Stimulated activated CD4-positive, alpha-beta T cell treated with anti-CD3 and anti-CD28 coated beads, Interleukin-15, amount 100 ng/mL, for 48 hours (primary cell): ENCODE measurements at places on chromosomes 3 and 15.

- no peak for DNase-seq
These were observed 27.5 kb downstream of the PAQR9 start for GRCh38 chr3:142935963-142936362.

DNA sequence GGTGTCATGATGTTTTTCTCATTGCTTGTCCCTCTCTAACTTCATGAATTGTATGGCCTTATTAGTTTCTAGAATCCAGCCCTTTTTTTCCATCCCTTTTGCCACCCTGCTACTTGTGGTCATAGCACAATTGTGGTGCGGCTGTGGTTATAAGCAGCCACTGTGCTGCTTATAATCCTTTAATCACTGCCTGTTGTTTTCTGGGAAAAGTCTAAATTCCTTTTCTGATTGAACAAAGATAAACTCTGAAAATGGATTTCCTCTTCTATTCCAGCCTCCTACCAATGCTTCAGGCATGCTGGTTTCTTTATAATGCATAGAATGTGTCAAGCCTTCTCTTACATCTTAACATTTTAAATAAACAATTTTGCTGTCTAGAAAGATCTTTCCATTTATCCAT, 319.5 kb downstream of the C3orf38 start:
- no peak for DNase-seq

GRCh38 chr3:70120357-70120966, 120.9 kb downstream of the SAMMSON start:
- DNase-seq, result peak; percentile 63

GRCh38 chr3:178381971-178382448, 154.2 kb upstream of the KCNMB2 start:
- DNase-seq, result no peak

- no peak for DNase-seq
These were observed 339.1 kb downstream of the FHIT start for GRCh38 chr3:60912142-60912541.

DNA sequence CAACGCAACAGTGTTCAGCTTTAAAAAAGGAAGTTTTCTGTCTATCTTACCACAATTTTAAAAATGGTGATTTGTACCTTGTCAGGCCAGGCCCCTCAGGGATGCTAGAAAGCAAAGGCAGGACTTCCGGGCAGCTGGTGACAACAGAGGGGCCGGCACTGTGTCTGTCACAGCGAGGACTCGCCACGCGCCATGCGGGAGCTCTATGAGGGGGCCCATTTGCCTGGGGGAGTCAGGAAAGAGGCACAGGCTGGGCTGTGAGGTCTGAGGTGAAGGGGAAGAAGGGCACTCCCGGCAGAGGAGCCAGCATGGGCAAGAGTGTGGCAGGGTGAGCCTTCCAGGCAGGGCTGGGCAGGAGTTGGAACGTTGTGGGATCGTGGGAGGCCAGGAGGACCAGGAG, 7.0 kb downstream of the IQSEC1 start:
- no peak for DNase-seq

- DNase-seq, result no peak
These were observed 11.2 kb downstream of the DLL4 start for GRCh38 chr15:40940296-40940801.

DNA sequence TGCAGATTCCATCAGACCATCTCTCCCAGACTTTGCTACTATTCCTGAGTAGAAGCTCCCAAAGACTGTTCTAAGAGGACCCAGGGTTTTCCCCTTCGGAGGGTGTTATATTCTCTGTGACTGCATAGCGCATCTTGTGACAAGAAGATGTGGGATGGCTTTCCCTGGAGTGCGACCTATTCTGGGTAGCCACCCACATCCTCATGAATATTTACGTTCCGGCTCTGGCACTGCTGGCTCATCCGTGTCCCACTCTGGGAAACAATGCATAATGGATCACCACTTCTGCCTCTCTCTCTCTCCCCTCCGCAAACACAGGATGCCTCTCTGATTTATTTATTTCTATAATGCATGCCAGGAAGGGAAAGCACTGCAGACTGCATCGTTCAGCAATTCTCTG, 166.1 kb downstream of the PYDC2 start:
- DNase-seq, result no peak

- no peak for DNase-seq
These were observed 156.9 kb downstream of the ZNF621 start for GRCh38 chr3:40681658-40682055.

DNA sequence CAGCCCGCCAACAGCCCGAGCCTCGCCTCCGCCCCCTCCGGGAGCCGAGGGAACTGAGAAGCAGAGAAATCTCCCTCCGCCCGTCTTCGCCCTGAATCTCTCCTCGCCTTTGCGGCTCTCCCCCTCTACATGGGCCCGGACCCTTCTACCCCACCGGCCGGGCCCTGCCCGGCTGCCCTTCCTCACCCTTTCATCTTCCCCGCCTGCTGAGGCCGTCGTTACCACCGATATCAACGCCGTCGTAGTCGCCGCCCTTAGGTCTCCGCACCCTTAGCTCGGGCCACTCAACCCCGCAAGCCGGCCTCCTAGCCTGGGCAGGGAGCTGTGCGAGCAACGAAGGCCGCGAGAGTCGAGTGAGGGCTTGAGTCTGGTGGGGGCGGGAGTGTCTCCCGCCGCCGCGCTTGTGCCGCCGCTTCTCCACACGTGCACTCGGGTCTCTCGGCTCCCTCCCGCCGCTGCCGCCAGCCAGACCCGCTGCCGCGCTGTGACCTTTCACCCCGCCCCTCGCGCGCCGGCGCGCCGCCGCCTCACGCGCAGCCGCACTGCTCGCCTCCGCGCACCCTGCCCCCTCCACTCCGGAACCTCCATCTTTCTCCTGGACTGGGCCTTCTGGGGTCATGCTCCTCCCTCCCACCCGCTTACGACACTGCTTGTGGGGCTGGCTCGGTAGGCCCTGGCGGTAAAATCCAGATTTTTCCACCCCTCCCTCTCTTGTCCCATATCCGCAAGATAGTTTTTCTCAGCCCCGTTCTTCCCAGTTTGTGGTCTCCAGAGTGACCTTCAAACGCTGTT, at the start of gene NAA50:
TSS of gene NAA50 (minus strand) at position 494 of the 792 bp plus-strand sequence. CDS start at position 194, 300 bp downstream.
- DNase-seq, result peak; percentile 88

- no peak for DNase-seq
These were observed 50.1 kb downstream of the RYR3 start for GRCh38 chr15:33360886-33361285.

DNA sequence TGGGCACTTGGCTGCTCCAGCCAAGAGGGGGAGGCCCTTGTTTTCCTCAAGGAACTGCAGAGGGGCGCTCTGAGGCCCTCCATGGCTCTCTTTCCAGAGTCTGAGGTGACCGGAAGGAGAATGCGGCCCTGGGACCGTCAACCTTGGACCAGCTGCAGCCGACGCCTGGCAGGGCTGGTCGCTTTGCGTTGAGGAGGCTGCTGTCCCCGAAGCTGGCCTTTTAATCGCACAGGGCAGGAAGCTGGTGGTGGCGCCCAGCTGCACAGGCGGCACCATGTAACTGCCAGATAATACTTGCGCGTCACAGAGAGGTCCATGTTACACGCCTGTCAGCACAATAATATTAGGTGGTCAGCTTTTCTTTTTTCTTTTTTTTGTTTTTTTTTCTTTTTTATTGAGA, 875 bp upstream of the HLTF start:
- DNase-seq, result no peak

DNA sequence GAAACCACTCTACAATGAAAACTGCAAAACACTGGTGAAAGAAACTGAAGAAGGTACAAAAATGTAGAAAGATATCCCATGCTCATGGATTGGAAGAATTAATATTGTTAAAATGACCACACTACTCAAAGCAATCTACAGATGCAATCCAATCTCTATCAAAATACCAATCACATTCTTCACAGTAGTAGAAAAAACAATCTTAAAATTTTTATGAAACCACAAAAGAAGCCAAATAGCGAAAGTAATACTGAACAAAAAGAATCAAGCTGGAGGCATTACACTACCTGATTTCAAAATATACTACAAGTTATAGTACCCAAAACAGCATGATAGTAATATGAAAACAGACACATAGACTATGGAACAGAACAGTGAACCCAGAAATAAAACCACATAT, 36.9 kb downstream of the TXNRD3 start:
- no peak for DNase-seq

DNA sequence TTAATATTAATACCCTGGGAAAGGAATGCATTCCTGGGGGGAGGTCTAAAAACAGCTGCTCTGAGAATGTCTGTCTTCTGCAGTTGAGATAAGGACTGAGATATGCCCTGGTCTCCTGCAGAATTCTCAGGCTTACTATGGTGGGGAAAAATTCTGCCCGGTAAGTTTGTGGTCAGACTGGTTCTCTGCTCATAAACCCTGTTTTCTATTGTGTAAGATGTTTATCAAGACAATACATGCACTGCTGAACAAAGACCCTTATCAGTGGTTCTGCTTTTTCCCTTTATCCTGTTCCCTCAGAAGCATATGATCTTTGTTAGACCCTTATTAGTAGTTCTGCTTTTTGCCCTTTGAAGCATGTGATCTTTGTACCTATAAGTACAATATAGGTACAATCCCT, 494.6 kb downstream of the CNTN6 start:
- DNase-seq, result no peak

GRCh38 chr3:194475978-194476377, 10.8 kb downstream of the ATP13A3 start:
- no peak for DNase-seq

GRCh38 chr3:42505849-42506410, 3.5 kb downstream of the VIPR1 start:
- DNase-seq, result no peak

DNA sequence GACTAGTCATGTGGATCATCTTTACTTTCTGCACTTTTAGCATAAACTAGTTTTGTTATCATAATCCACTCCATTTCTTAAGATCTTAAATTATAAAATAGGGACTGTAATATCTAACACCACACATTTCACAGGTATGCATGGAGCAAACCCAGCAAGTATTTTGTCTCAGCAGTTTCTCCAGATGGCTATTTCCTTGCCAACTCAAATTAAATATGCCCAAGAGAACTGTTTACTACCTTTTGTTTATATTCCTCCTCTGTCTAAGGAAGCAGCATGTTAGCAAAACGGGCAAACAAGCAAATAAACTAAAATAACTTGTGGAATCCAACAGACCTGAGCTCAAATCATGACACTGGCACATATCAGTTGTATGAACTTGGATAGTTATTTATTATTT, 379.8 kb downstream of the LSAMP start:
- no peak for DNase-seq

- DNase-seq, result no peak
These were observed 33.9 kb downstream of the FSTL1 start for GRCh38 chr3:120416868-120417267.
